ENCODE measurements at places on chromosomes 6 and 20.

DNA sequence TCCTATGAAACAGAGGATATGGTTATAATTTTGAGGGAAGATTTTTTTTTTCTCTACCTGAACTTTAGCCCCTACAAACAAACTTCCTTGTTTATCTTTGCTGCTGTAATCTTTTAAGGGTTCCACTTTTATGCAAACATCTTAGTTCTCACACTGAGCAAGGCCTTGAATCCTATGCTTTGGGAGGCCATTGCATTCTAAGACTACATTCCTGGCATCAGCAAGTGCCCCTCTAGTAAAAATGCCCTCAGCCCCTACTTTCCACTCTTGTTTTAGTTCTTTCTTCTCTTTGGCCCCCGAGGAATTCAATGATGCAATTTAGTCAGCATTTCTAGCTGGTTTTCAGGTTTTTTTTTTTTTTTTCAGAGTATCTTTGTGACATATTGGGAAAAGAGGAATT, 8.1 kb upstream of the AHI1 start:
- DNase-seq, result no peak

DNA sequence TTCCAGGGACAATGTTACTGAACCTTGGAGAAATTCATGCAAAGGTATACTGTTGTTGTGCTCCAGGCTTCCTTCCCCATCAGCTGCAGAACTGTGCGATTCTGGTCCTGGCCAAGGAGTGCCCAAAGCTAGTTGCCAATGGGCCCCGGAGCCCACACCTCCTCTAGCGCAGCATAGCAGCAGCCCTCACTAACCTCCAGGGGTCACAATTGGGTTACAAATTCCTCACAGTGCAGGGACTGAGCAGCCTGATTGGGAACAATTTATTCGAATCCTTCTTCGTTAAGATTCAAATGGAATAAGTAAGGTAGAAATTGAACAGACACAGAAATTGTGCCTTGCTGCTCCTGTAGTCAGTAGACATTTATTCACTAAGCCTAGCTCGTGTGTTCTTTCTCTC, 284.9 kb downstream of the PRKN start:
- DNase-seq, result no peak

- DNase-seq, result no peak
Measured at GRCh38 chr6:26340066-26340465, 24.9 kb upstream of the BTN3A2 start.

DNA sequence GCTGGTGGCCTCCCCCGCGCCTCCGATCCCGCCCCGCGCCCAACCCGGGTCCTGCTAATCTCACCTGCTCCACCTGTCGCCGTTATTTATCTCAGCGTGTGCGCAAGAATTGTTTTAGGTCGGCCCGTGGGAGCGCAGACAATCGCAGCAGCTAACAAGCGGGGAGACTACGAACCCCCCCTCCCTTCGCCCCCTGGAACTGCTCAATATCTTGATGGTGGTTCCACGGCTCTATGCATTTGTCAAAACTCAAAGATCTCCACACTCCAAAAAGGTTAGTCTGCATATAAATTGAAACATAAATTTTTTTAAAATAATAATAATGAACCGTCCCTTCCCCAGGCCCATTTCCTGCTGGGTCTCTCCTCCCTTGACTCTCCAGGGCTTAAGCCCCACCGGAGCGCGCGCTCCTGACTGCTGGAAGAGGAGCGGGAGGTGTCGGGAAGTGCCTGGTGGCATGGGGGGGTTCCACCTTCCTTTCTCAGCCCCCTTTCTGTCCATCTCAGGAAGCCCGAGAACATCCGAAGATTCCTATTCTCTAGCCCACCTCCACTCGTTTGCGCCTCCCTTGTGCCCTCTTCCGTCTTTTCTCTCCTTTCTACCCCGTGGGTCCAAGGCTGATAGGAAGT, 1.6 kb upstream of the MDGA1 start:
- DNase-seq, result no peak

DNA sequence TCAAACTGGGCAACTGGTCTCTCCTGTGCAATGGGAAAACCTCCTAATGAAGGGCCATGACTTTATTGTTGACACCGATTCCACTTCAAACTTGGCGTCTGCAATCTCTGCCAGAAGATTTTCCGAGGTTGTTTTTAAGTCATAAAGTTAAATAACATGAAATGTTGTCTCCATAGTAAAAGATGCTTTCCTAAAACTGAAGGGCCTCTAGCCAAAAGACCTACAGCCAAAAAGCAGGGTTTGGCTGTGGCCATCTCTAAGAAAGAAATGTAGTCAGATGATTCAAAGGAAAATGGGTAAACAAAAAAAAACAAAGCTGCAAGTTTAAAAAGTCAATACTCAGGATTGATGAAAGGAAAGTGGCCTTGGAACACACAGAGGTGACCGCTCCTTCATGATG, 14.1 kb downstream of the CD93 start:
- DNase-seq, result no peak

- no peak for DNase-seq
Measured at GRCh38 chr20:58432186-58432954, 43.3 kb downstream of the VAPB start.

GRCh38 chr6:125947615-125948014, 9.0 kb upstream of the HINT3 start:
- DNase-seq, result no peak

GRCh38 chr6:106702451-106703110, 73.2 kb downstream of the QRSL1 start:
- DNase-seq, result no peak

DNA sequence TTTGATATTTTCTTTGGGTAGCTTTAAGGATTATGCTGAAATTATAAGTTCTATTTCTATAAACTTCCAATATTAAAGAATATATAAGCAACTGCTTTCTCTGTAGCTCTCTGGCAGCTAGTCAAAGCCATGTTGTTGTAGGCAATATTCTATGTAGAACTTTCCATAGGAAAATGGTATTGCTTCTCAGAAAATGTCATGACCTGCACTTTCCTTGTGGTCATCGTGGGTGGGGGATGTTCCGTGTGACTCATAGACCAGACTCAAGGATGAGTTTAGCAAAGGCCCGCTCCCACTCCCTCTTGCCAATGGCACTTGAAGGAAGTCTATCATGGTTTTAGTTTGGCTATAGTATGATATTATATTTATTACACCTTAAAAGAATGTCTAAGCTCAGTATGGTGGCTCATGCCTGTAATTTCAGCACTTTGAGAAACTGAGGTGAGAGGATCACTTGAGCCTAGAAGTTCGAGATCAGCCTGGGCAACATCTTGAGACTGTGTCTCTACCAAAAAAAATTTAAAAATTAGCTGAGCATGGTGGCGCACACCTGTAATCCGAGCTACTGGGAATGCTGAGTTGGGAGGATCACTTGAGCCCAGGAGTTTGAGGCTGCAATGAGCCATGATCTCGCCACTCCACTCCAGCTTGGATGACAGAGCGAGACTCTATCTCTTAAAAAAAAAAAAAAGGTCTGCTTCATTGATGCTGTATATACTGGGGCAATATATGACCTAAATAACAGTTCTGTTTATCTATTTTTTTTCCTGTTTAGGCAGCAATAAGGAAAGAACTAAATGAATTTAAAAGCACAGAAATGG, 36.6 kb upstream of the LTV1 start:
- no peak for DNase-seq

GRCh38 chr6:121438869-121439268, 3.4 kb downstream of the GJA1 start:
- no peak for DNase-seq

- no peak for DNase-seq
Measured at GRCh38 chr6:40669343-40669742, 82.2 kb upstream of the LRFN2 start.

DNA sequence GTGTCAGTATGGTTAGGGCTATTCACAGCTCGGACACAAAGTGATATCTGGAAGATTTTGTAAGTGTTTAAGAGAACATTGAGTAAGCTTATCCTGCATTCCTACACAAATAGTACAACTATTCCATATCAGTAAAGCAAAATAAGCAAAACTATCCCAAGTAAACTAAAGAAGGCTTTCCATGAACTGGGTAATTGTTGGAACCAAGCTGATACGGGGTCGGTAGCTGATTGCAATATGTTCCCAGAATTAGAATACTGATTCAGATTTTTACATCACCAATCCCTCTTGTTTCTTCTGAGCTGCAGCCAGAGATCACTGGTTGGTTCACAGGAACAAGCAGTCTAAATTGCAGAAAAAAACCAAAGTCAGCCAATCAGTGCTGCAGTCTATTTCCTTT, 54.1 kb downstream of the CDS2 start:
- no peak for DNase-seq

DNA sequence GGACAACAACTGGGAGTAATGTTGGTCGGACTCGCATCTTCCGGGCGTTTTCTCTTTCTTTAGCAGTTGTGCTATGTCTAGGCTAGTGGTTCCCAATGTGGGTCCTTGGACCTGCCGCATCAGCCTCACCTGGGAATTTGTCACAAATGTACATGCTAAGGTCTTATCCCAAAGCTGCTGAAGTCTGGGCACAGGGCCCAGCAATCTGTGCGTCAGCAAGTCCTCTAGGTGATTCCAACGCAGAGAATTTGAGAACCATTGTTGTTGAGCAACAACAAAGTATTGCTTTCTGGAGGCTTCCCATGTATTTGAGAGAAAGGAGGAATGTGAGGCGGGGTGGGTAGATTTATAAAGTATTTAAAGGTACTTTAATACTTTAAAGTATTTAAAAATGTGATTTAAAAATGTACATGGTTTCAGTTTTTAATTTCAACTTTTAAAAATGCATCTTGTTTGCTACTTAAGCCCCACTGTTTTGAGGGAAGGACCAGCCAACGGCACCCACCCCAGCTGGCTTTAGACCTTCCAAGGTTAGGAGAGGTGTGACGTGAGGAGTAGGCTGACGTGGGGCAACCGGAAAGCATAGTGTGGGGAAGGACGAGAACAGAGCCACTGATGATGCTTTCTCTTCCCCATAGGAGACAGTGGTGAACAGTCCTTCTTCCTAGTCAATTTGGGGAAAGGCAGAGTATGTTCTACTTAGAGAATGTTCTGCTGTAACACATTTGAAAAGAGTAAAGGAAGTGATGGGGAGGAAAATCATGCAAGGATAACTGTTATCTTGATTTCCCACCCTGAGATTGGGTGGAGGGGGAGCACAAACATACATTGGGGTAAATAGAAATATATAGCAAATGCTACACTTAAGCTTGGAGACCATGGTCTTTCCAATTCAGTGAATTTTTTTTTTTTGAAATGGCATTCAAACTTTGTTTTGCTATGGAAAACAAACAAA, 4.3 kb downstream of the UST start:
- DNase-seq, result no peak

GRCh38 chr6:5416250-5416649, 154.9 kb downstream of the FARS2 start:
- DNase-seq, result no peak

DNA sequence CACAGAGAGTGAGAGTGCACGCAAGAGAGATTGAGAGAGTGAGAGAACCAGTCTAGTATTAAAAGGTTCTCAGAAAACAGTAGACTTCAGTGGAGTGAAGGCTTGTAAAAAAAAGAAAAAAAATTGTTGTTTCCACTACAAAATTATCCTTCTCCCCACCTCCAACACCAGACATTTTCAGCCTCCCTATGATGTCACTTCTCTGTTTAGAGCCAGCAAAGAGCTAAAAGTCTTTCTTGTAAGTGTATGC, 77.8 kb downstream of the BACH2 start:
- no peak for DNase-seq

DNA sequence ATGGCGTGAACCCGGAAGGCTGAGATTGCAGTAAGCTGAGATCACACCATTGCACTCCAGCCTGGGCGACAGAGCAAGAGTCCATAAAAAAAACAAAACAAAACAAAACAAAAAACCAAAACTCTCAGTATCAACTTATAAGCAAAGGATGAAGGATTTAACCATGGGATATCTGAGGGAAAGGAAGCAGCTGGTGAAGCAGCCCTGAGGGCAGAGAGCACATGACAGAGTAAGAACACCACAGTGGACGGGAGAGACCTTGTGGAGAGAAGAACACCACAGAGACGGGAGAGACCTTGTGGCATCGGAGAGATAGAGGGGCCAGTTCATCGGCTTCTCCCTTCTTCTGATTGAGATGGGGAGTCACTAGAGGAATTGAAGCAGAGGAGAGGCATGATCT, 697.2 kb downstream of the HDGFL1 start:
- DNase-seq, result no peak

- no peak for DNase-seq
Measured at GRCh38 chr6:167711768-167712730, 114.7 kb upstream of the AFDN start.

GRCh38 chr6:138882369-138883017, 86.6 kb downstream of the ECT2L start:
- DNase-seq, result no peak

- DNase-seq, result no peak
Measured at GRCh38 chr6:32442977-32443552, 3.4 kb downstream of the HLA-DRA start.

GRCh38 chr6:36296240-36296639, 26.4 kb downstream of the PNPLA1 start:
- no peak for DNase-seq

DNA sequence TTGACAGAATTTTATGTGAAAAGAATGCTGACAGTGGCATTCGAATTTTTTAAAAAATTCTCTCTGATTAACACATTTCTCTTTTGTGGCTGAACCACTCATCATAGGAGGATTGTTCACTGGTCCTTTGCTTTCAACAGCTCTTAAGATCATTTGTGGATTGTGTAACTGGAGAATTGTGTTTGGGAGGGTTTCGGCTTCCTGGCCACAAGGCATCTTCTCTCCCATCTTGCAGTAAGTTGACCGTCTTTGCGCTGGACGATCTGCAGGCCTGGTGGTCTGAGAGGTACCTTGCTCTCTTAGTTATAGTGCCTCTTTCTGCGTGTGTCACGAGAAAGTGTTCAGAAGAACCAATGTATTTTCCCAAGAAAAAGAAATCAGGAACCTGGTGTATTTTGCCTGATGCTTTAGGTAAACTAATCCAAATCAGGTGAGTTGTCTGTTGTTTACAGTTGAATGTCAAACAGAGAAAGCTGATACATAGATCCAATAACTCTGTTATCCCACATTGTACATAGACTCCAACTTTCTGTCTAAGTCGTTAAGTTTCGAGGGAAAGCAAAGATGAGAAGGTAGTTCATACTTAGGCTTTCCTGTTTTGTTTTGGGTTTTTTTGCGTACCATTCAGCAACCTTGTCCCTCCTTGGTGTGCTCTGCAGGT, 14.8 kb upstream of the EXOC2 start:
- DNase-seq, result no peak

GRCh38 chr6:3162067-3162497, 4.7 kb upstream of the TUBB2A start:
- no peak for DNase-seq

GRCh38 chr6:134058622-134059366, 6.4 kb upstream of the SLC2A12 start:
- no peak for DNase-seq

DNA sequence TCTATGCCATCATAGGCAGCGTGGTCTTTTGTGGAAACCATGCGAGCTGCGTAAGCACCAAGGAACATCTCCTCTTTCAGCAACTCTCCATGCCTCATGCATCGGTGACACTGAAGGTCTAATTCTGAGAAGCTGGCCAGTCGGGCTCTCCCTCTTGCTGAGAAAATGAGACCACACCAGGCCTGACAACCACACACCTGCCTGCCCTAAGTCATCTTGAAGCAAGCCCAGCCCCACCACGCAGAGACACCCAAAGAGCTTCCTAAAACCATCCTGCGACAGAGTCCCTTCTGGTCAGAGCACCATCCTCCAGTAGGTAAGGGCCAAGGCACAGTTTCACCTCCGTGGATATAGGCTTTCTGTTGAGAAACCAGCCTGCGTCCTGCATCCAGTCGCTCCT, 26.6 kb downstream of the PREX1 start:
- DNase-seq, result no peak
